NCI-H226 (cell line): ENCODE measurements at places on chromosomes 1 and 21.
A peak's percentile ranks its signal among the peaks of the same experiment; 100 is the strongest.

DNA sequence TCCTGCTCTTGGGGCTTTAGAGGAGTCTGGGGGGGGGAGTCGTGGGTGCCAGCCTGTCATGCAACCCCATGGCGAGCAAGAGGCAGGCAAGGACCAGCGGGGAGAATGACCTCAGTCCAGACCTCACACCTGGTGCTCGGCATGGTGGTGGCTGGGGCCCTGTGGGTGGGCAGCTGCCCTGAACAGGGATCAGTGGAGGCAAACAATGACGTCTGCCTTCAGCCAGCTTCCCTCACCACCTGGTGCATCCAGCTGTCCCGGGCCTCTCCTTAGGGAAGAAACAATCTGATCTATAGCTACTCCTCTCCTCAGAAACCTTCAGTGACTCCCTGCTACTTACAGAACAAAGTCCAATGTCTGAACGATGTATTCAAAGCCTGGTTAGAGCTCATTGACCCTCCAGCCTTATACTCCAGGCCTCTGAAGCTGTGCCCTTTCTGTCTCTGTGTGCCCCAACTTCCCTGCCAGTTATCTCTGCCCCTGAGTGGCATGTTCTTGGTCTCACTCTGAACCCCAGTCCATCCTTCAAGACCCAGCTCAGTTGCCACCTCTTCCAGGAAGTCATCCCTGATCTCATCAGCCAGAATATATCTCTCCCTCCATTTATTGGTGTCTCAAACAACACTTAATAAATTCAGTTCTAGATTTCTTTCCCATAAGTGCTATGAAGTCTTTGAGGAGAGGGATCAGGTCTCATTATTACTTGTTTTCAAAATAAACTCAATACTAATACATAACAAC is 6.6 kb downstream of the PADI2 start:
- DNase-seq: no peak

DNA sequence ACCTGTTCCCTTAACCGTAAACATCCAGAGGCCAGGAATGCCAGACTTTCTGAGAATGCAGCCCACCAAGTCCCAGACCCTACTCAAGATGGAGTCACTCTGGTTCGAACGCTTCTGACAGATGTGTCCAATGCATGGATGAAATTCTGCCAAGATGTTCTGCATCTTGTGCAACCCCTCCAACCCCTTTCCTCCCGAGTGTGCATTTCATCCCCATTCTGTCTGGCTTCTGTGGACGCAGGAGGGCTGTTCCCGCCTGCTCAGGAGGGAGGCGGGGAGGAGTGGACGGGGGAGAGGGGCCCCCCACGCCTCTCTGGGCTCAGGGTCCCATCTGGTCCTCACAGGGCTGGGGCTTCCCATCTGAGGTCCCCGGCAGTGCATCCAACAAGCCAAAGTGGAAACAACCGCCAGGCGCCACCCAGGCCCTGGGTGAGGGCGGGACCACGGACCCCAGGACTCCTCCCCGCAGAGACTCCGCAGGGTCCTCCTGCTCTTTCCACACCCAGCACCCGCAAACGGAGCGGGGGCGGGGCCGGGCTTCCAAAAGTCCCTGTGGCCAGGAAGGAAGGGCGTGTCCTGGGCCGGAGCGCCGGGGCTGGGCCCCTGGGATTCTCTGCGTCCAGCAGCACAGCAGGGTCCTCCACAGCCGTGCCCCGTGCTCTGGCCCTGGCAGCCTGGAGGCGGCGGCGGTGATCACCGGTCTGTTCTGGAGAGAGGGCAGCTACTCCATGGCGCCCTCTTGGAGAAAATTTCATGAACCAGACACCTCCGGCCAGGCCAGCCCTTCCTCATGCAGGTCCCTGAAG is 27.8 kb upstream of the SUMO3 start:
- peak; percentile 72 for DNase-seq

GRCh38 chr1:181778640-181779260 is 282.8 kb downstream of the ZNF648 start:
- no peak for DNase-seq

GRCh38 chr1:225746361-225747179 is 31.1 kb upstream of the SRP9 start:
- DNase-seq: peak; percentile 79

- DNase-seq: peak; percentile 99
Observed at GRCh38 chr1:115179397-115180079, 90.2 kb upstream of the TSPAN2 start.

- DNase-seq: no peak
Observed at GRCh38 chr1:245651093-245651492, 496.3 kb downstream of the KIF26B start.
